ENCODE measurements at places on chromosomes 4 and X. TPM values are rescaled to one million over a fixed set of nuclear protein-coding genes. Genes with fewer than 3 reads are reported as not detected.

Gene KDR
- not detected for total RNA-seq

Gene CNGA1
- 0.91 TPM for total RNA-seq

Gene SMIM43
- 0.26 TPM for total RNA-seq

Gene NDNF
- total RNA-seq = not detected

Gene ZNF182
- 3.9 TPM for total RNA-seq

DNA sequence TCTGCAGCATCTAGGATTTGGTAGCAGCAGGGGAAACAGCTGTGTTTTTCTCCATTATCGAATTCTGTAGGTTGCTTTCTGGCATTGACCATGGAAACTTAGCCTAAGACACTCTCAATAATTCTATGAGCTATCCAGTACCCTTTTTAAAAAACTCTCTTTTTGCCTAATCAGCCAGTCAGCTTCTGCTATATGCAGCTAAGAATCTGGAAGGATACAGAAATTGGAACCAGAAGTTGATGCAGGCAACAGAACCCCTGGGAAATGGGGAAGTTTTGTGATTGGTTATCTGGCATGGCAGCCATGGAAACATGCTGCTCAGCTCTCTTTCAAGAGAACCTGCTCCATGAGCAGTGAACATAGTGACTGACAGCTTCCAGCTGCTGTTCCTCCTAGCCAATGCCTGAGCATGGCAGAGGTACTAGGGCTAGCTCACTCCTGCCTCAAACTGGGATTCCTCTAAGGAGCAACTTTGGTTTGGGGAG is 417.6 kb upstream of the MAOA start:
- DNase-seq = no peak
- H3K27ac ChIP-seq = no peak overlapping the region
- H3K4me3 ChIP-seq = no peak overlapping the region
- no peaks in the 10 kb centered on the region for H3K27me3 ChIP-seq

DNA sequence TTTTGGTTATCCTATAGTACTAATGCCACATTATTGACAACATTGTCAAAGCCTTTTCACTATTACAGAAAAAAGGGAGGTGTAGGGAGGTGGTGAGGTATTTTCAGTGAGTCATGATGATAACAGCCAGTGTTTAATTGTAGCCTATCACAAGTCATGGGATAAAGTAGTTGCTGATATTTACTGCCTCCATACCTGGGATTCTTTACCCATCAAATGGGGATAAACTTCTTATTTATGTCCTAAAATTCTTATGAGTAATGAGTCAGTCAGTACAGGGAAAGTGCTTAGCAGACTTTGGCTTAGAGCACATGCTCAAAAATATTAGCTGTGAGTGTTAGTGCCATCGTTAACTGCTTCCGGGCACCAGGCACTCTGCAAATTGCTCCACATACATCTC is 25.7 kb downstream of the ADGRG2 start:
- no peak for DNase-seq
- H3K4me3 ChIP-seq = no peak overlapping the region
- H3K36me3 ChIP-seq = no peaks in the 10 kb centered on the region
- H3K27me3 ChIP-seq = no peaks in the 10 kb centered on the region
- no peak overlapping the region for H3K27ac ChIP-seq
- H3K4me1 ChIP-seq = no peaks in the 10 kb centered on the region

- no peaks in the 10 kb centered on the region for H3K27me3 ChIP-seq
- H3K36me3 ChIP-seq = no peaks in the 10 kb centered on the region
- H3K27ac ChIP-seq = no peak overlapping the region
- no peak for DNase-seq
Measured at GRCh38 chr4:85979276-85979675, 380.6 kb downstream of the MAPK10 start.

Gene NLGN3
- total RNA-seq = not detected

DNA sequence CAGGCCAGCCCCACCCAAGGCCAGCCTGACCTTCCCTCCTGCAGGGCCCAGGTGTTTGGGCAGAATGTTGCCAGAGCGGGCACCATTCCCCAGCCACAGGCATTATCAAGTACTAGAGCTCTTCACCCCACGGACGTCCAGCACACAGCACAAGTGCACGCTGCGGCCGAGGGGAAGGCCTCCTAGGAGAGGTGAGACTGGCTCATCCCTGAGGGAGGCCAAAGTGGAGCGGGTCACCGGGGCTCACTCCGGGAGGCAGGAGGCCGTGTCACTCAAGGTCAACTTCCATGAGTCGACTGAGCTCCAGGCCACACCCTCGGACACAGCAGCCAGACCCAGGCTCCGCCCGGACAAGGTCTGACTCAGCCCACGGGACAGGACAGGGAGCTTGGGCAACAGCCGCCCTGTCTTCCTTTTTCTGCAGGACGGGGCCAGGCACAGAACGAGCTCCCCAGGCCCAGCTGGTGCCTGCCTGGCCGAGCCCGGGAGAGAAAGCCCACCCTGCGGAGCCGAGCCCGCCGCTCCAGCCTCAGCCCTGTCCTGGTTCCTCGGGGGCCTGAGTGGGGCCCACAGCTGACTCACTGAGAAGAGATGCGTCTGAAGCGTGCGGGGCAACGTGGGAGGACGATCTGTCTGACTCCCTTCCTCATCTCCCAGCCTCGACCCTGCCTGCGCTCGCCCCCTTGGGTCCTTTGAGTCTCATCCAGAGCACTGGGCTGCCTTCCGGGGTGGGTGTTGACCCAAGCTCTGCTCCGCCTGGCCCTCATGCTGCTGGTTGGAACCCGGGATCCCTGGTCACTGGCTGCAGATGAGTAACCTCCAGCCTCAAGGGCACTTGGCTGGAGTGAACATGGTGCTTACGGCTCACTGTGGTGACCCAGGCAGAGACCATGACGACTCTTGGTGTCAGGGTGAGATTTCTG is 1.6 kb downstream of the SLC49A3 start:
- no peaks in the 10 kb centered on the region for H3K27me3 ChIP-seq
- H3K27ac ChIP-seq = no peak overlapping the region
- DNase-seq = peak; percentile 59
- H3K4me3 ChIP-seq = no peak overlapping the region
- H3K36me3 ChIP-seq = no peaks in the 10 kb centered on the region
- H3K4me1 ChIP-seq = peaks cover 7% of the 10 kb centered on the region

Gene HSFX3
- not detected for total RNA-seq

GRCh38 chr4:116015062-116015461 is 901.6 kb upstream of the NDST4 start:
- no peaks in the 10 kb centered on the region for H3K4me1 ChIP-seq
- no peak overlapping the region for H3K4me3 ChIP-seq
- DNase-seq = no peak
- H3K36me3 ChIP-seq = no peaks in the 10 kb centered on the region
- H3K27ac ChIP-seq = no peak overlapping the region

- DNase-seq = no peak
- no peaks in the 10 kb centered on the region for H3K36me3 ChIP-seq
- peaks cover 9% of the 10 kb centered on the region for H3K4me1 ChIP-seq
- H3K27me3 ChIP-seq = no peaks in the 10 kb centered on the region
Measured at GRCh38 chr4:8316911-8317351, 47.4 kb downstream of the HTRA3 start.

GRCh38 chrX:120463241-120463640 is 5.9 kb downstream of the LAMP2 start:
- no peak overlapping the region for H3K27ac ChIP-seq
- no peaks in the 10 kb centered on the region for H3K27me3 ChIP-seq

DNA sequence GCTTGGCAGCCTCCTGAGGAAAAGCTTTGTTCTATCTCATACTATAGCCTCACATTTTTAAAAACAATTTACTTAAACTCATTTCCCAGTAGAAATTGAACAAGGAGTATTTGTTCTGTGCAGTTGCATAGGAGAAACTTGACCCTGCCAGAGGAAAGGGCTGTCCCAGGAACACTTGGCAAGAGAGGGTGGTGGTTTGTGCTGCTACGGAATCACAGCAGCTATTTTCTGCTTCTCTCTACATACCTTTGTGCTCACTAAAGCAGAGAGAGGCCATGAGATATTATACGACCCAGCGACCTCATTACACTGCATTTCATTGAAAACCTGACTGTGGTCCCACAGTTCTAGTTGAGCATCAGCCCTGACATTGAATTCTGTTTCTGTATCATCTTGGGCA is 83.1 kb upstream of the LANCL3 start:
- no peaks in the 10 kb centered on the region for H3K4me1 ChIP-seq
- H3K36me3 ChIP-seq = no peaks in the 10 kb centered on the region
- DNase-seq = no peak
- no peak overlapping the region for H3K27ac ChIP-seq
- H3K27me3 ChIP-seq = no peaks in the 10 kb centered on the region

DNA sequence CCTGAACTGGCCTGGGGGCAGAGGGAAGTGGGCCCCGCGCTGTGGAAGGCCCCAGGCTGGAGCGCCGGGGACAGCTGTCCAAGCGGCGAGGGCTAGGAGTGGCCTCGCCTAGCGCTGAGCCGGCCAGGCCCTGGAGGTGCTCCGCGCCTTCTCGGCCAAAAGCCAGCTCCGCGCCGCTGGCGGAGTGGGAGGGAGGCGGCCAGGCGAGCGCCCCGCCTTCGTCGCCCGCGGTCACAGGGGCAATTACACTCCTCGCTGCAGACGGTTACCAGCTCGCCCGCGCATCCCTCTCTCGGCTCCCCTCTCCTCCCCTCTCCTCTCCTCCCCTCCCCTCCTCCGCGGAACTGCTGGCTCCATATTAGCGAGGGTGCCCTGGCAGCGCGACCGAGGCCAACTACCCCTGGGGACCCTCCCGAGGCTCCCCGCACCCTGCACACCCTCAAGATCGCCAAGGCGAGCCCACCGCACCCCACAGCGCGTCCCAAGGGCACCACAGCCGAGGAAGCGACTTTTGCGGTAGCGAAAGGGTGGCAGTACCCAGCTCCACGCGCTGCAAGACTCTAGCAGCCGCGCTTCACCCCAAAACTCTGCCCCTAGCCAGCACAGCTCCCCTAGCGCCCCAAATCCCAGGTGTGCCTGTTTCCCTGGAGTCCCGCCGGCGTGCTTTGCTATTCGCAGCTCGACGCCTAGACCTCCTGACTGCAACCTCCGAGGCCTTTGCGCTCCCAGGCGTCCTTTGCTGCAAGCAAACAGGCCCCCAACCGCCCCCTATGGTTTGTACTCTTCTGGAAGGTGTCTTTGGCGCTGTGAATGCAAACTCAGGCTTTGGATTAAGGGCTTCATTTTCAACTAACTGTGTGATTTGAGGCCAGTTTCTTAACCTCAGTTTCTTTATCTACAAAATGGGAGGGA is 91.4 kb downstream of the BCOR start:
- H3K4me3 ChIP-seq = no peak overlapping the region
- peaks cover 7% of the 10 kb centered on the region for H3K4me1 ChIP-seq
- no peak overlapping the region for H3K27ac ChIP-seq
- DNase-seq = no peak

DNA sequence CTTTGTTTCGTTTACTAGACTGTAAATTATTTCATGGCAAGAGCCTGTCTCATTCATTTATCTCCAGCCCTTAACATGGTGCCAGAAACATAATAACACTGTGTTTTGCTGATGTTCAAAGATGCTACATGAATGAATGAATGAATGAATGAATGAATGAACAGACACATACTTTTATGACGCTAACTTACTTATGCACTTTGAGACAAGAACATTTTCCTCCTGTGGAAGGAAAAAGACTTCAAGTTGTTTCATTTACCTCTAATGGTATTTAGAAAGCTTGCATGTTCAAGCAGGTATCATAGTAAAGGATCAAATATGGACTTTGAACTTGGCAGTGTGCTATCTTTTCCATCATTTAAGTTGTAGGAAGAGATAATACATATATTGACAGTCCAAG is 131.6 kb downstream of the GLRA2 start:
- no peak overlapping the region for H3K4me3 ChIP-seq
- H3K27ac ChIP-seq = no peak overlapping the region
- H3K36me3 ChIP-seq = no peaks in the 10 kb centered on the region
- DNase-seq = no peak
- H3K4me1 ChIP-seq = no peaks in the 10 kb centered on the region

Gene PCDH18
- total RNA-seq = 15.1 TPM

GRCh38 chr4:176406736-176407135 is 87.0 kb downstream of the SPCS3 start:
- H3K27me3 ChIP-seq = no peaks in the 10 kb centered on the region
- peaks cover 16% of the 10 kb centered on the region for H3K4me1 ChIP-seq
- H3K36me3 ChIP-seq = no peaks in the 10 kb centered on the region
- DNase-seq = no peak
- no peak overlapping the region for H3K27ac ChIP-seq

Measured in SJSA1 (cell line).